Hindlimb muscle (tissue), 1 donor: ENCODE measurements at places on chromosomes 13 and 19. TPM values are rescaled to one million over a fixed set of nuclear protein-coding genes. Genes with fewer than 3 reads are reported as not detected.

GRCh38 chr19:53903055-53903680 is 5.9 kb upstream of the CACNG7 start:
- DNase-seq: peak; percentile 48

GRCh38 chr13:18996627-18997051 is 185.0 kb downstream of the TUBA3C start:
- DNase-seq: no peak

DNA sequence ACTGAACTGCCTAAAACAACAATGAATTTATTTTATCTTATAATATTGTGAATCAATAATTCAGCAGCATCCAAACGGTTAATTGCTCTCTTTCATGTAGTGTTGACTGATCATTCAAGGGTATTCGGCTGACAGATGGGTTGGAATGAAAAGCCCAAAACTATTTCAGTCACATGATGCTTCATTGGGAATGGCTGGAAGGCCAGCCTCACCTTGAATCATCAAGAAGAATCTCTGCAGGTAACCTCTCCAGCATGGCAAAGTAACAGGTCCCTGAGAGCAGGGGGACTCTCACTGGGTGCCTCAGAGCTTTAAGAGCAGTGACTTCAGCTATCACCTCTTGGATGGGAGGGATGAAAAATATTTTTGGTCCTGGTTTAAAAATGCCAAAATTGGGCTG is 1395.7 kb downstream of the OLFM4 start:
- no peak for DNase-seq

DNA sequence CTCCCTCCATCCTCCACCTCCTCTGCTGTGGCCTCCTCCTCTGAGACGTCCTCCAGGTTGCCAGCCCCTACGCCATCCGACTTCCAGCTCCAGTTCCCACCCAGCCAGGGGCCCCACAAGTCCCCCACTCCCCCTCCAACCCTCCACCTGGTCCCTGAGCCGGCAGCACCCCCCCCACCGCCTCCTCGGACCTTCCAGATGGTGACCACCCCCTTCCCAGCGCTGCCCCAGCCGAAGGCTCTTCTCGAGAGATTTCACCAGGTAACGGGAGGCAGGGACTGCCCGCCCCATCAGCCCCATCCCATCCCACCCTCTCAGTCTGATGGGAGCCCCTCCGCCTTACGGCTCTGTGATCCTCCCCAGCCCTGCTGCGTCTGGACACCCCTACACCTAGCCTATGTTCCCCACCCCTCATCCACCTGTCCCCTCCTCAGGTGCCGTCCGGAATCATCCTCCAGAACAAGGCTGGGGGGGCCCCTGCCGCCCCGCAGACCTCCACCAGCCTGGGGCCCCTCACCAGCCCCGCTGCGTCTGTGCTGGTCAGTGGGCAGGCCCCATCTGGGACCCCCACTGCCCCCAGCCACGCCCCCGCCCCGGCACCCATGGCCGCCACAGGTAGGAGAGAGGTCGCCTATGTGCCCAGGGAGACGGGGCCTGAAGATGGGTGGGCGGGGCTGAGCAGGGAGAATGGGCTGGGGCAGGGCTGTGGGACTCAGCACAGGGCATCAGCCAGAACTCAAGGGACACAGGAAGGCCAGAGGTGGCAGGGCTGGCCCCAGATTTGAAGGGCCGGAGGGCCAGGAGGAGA is 18.6 kb upstream of the EHD2 start:
- no peak for DNase-seq

GRCh38 chr19:45638930-45639729 is at the start of gene EML2:
EML2 (minus strand) TSS chr19:45639397; CDS start chr19:45639376, 21 bp downstream.
- DNase-seq: peak; percentile 19

GRCh38 chr19:49340069-49340864 is 5.1 kb downstream of the CD37 start:
- no peak for DNase-seq

DNA sequence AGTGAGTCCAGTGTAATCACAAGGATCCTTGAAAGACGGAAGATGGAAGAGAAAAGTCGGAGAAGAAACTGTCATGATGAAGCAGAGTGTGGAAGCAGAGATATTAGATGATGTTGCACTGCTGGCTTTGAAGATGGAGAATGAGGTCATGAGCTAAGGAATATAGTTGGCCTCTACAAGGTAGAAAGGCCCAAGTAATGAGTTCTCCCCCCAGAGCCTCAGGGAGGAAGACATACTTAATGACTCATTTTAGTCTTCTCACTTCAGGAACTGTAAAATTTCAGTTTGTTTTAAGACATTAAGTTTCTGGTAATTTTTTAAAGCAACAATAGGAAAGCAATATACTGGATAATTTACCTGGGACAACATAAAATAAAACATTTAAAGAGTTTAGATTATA is 1331.5 kb upstream of the PCDH20 start:
- no peak for DNase-seq

Gene ICAM5
- 0.23 TPM for polyA plus RNA-seq

Gene ZNF730
- polyA plus RNA-seq: 2.7 TPM
